ENCODE measurements at places on chromosomes 11 and 22.
A peak's percentile ranks its signal among the peaks of the same experiment; 100 is the strongest.

DNA sequence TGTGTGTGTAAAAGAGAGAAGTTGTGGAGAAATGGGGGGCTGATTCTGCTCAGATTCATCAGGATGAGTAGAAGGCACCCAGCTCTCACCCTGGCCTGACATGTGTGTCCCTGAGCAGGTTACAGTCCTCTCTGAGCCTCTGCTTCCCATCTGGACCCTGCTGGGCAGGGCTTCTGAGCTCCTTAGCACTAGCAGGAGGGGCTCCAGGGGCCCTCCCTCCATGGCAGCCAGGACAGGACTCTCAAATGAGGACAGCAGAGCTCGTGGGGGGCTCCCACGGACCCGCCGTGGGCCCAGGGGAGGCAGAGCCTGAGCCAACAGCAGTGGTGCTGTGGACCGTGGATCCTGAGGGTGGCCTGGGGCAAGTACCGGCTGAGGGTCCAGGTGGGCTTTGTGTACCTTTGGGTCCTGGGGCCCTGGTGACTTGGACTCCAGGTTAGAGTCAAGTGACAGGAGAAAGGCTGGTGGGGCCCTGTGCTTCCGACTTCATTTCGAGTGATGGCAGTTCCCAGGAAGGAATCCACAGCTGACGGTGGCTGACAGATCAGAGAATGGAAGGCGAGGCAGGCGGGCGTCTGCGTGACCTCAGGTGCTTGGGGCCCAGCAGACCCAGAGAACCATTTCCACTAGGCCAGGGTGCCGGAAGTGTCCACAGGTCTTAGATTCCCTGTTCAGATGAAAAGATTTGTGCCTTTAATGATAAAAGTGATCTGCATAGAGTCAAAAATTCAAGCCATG is 21.9 kb downstream of the NEAT1 start:
- DNase-seq = no peak

DNA sequence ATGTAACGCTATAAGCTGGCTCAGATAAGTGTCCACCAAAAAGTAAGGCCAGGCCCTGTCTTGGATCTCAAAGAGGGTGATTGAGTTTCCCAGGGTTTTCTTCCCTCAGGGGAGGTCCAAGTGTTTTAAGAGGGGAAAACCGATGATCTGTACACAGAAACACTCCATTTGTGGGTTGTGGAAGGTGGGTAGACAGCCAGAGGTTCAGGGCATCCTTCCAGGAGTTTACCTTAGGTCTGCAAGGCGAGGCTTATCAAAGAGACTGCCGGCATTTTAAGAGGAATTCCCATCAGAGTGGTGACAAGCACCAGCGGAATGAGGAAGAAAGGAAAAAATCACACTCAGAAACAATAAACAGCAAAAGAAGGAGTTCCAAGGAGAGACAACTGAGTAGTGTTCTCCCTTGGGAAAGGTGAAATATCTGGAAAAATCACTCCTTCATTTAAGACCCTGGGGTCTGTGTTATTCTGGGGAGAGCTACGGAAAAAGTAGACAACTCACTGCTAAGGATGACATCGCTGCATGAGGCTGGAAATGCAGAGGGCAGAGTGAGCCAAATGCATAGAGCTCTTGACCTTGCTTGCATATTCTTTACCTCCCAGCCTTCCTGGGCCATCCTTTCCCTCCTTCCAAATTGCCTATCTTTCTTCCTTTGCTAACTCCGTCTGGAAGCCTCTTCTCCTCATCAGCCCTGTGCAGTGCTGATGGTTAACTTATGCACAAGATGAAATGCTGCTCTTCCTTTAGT is 22.1 kb upstream of the MMP7 start:
- DNase-seq = no peak

- no peak for DNase-seq
Measured at GRCh38 chr11:117830072-117830471, 5.5 kb upstream of the FXYD2 start.

DNA sequence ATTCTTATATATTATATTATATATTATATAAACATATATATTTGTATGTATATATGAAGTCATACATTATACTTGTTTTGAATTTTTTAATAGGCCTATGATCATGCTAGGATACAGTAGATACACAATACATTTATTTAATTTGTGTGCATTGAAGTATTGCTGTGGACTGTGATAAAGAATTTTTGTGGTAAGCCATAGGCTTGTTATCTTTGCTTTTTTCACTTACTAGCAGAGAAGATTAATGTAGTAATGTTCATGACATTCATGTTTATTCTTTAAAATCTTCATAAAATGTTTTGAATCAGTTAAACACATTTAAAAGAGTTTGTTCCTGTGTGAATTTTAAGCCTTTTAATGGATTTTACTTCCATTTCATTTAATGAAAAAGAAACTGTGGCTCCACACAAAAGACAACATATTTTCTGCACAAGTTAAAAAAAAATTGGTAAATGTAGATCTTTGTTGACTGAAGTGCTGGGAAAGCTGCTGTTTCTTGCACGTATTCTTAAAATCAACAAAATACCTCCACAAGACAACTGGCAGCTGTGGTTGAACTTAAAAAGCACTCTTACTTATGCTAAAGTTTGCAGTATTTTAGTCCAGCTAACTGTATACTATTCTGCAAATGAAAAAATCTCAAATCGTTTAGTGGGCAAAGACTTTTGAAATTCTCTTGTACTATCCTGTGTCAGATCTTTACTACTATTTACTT is 156.2 kb downstream of the TMEM135 start:
- DNase-seq = no peak

GRCh38 chr11:69374110-69374945 is 80.4 kb downstream of the MYEOV start:
- no peak for DNase-seq

GRCh38 chr22:40653361-40653760 is 16.8 kb upstream of the MRTFA start:
- DNase-seq = no peak

DNA sequence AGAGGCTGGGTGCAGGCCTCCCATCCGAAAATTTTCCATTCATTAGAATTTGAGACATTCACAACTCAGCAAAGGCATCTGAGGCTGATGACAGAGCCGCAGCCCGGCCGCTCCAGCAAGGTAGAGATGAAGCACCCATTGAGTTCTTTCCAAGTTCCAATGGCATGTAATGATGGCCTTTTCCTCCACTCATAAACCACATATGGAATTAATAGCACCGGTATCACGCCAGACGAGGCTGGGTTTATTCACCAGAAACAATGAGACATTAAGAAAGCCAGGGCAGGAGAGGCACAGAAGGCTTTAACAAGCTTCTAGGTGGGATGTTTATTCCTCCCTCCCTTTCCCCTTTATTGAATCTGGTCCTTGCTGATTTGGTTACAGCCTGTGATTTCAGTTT is 534.4 kb downstream of the MN1 start:
- no peak for DNase-seq

DNA sequence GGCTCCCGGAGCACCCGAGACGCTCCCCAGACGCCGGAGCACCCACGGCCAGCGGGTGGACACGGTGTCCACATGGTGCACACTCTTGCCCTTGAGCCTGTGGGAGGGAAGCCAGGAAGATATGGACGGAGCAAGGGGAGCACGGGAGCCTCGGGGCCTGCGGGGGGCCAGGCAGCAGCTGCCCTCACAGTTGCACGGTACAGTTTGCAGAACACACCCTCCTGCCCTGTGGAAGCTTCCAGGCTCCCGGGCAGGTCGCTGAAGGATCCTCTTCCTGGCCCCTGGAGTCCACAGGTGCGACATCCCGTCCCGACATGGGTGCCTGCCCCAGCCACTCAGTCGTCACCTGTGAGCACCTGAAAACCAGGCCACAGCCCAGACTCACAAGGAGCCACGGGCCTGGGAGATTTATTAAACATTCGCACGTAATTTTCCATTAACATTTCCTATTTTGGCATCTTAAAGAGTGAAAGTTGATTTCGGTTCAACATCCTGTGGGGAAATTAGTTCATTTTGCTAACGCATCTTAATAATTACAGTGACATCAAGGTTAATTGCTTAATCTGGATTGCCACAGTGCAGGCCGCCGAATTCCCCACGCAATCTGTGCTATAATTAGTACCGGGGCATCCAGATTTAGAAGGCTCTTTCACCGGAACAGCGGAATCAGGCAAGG is 253.3 kb downstream of the BRD1 start:
- DNase-seq = no peak

DNA sequence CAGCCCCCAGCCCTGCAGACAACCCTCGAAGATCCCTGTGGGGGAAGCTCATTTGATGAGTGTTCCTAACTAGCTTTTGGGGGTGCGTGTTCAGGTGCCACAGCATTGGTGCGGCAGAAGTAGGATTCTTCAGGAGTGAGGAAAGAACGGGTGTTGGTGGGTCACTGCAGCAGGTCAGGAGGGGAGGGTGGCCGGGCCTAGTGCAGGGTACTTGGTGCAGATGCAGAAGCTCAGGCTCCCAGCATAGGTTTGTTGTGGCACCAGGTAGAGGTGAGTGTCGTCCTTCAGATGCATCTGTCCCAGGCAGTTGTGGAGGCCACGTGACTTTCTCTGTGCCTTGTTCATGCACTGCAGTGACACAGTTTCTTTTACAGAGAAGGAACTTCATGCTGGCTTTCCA is 15.1 kb upstream of the ADORA2A start:
- DNase-seq = no peak

DNA sequence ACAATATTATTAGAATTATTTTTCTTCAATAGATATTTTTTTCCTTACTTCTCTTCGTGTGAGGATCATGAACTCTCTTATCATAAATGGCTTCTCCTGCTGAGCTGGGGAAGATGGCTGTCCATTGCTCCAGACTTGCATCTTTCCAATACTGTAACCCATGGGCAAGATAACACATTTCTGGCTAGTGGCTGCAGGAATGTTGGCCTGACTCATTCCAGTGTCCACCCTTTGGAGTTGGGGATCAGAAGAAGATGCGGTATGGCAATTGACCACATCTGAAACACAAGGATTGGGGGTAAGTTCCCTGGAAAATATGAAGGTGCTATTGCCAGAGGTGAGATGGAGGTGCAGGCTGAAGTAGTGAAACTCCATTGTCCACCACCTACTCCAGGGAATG is 92.8 kb downstream of the FAR1 start:
- DNase-seq = no peak

DNA sequence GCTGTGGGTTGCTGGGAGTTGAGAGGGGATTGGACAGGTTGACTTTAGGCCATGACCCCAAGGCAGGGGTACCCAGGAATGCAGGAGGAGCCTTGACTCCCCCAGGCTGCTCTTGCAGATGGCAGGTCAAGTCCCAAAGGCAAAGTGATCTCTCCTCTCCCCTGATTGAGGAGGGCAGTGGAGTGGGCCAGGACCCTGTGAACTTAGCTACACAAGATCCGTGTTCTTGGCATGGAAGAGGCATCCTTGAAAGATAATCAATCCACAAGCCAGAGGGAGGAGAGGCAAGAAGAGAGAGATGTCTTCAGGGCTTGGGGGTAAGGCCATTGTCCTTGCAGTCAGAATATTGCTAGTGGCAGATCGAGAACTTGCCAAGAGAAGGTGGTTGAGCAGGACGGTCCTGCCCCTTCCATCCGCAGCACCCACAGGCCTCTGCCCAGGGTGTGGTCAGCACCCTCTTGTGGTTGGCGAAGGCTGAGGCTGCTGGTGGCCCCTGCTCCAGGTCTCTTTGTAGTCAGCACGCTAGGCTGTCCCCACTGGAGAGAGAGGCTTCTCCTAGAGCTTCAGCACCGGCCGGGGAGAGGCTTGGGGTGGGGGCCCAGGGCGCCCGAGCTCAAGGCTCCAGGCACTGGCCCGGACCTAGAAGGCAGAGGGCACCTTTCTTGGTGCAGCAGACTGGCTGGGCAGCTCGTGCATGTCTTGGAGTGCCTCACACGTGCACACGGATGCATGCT is 45.4 kb downstream of the KCNC1 start:
- no peak for DNase-seq

- no peak for DNase-seq
Measured at GRCh38 chr11:109680127-109680526, 258.1 kb downstream of the C11orf87 start.

DNA sequence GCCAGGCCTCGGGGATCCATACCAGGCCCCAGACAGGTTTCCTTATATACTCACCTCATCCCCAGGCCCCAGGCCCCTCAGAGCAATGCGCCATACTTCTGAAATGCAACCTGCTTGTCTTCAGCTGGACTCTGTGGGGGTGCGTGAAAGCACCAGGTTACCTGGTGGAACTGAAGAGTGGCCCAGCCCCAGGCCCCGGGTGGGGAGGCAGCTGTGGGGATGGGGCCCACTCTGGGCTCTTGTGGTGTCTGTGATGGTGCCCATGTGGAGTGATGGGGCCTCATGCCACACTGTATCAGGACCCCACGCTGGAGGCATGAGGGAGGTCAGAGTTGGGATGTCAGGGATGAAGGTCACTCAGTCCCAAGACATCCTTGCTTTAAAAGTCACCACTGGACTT is 999.0 kb downstream of the BRD1 start:
- no peak for DNase-seq

GRCh38 chr22:41531715-41532477 is 12.4 kb downstream of the POLR3H start:
- DNase-seq = no peak

GRCh38 chr11:130448416-130449309 is at the start of gene ADAMTS15:
TSS of gene ADAMTS15 (plus strand) at chr11:130448645. CDS start at chr11:130448974, 329 bp downstream.
- DNase-seq = peak; percentile 62

GRCh38 chr11:2802389-2803185 is 83.0 kb downstream of the CDKN1C start:
- no peak for DNase-seq
